ENCODE measurements at places on chromosomes 1 and 21.

GRCh38 chr1:212484701-212485570, 52.2 kb downstream of the NENF start:
- DNase-seq, result no peak

GRCh38 chr1:35600593-35600992, 27.5 kb downstream of the TFAP2E start:
- no peak for DNase-seq

- no peak for DNase-seq
These were observed 267.0 kb downstream of the DNM3 start for GRCh38 chr1:172108161-172108893.

DNA sequence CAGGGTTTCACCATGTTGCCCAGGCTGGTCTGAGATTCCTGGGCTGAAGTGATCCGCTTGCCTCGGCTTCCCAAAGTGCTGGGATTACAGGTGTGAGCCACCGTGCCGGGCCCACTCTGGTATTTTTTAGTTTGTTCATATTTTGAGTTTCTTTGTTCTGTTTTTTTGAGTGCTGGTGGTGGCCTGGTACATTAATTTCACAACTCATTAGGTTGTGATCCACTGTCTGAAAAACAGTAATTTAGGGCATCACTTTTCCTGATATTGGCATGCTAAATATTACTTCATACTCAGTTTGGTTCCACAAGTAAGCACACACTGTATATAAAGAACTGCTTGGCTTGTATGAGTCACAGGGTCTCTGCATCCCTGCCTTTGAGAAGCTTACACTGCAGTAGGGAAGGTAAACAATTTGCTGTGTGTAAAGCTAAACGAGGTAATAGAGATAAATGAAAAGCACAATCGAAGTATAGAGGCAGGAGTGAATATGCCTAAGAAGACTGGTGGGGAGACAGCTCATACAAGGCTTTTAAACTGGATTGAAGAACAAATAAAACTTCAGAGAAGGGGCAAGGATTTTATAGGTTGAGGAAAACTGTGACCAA, 7.7 kb downstream of the SNX27 start:
- no peak for DNase-seq

GRCh38 chr1:243587823-243588560, 262.1 kb downstream of the AKT3 start:
- DNase-seq, result no peak

DNA sequence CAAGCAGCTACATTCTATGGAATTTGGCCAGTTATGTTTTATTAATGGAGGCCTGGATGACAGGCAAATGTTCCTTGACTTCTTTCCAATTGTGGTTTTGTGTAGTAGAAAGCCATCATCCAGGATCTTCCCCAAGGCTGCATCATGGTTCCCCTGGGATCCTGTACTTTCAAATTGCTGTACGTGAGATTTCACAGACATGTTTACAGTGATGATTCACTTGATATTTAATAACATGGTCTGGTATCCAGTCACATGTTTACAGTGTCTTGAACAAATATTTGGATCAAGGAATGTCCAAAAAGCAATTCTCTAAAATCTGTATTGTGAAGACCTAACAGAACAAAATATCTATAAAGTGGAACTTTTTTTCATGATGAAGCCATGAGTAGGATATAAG, 68.3 kb upstream of the ST6GALNAC3 start:
- DNase-seq, result no peak

- peak; percentile 41 for DNase-seq
These were observed 132.9 kb downstream of the SYF2 start for GRCh38 chr1:25099343-25099951.

DNA sequence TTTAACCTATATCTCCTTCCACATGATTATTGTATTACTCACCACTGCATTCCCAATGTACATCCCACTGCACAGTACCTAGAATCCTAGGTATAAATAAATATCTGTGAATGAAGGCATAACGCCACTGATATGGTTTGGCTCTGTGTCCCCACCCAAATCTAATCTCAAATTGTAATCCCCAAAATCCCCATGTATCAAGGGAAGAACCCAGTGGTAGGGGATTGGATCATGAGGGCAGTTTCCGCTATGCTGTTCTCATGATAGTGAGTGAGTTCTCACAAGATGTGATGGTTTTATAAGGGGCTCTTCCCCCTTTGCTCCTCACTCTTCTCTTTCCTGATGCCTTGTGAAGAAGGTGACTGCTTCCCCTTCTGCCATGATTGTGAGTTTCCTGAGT, 599.0 kb upstream of the ADGRL2 start:
- DNase-seq, result no peak

DNA sequence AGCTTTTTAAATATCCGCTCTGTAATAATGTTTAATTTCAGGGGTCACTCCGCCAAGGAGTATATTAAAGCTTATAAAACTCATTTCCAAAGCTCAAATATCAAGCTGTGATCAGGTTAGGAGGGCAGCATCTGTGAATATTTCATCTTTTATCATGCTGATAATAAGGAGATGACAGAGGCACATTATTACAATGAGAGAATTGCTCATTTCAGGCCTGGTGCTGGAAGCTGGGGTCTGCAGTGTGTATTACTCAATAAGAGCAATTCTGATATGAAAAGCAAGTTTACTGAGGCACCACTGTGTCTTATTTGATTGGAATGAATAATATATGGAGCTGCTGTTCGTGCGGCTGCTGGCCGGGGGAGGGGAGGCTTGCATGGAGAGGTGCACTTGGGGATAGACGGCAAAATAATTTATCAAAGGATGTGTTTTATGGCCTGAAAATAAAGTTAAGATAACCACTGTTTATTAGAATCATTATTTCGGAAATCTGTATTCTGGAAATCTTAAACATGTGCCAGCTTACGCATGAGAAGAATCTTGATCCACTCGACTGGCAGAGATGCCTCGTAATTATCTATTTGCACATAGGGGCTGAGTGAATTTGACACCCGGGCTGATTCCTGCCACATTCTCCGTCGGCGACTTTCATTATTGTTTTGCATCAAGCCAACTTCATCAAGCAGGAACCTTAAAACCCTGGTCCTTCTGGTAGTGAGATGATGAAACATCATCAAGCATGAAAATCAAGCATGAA, 173.2 kb downstream of the RRAGC start:
- DNase-seq, result no peak

DNA sequence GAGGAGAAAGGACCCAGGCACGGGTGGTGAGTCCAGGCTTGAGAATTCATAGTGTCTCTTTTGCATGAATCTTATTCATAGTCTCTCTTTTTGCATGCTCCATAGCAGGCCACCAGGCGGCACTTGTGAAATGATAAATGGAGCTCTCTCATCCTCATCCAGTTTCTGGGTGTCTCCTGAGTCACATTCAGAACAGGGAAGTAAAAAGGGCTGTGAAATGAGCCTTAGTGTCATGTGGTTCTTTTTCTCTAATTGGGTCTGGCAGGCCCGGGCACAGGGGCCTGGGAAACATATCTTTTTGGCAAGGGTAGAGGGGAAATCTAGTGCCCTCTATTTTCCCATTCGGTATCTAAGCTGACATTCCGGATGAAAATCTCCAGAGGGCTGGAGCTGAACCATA, 19.1 kb upstream of the NCF2 start:
- no peak for DNase-seq

- DNase-seq, result no peak
These were observed 1.3 kb upstream of the AKT3 start for GRCh38 chr1:243851257-243851756.

- DNase-seq, result no peak
These were observed 2.9 kb downstream of the FLVCR1 start for GRCh38 chr1:212860713-212861581.

- DNase-seq, result peak; percentile 27
These were observed 47.6 kb upstream of the DMRTB1 start for GRCh38 chr1:53411541-53412152.

- no peak for DNase-seq
These were observed 75.5 kb downstream of the ADAMTS1 start for GRCh38 chr21:26769613-26770188.

DNA sequence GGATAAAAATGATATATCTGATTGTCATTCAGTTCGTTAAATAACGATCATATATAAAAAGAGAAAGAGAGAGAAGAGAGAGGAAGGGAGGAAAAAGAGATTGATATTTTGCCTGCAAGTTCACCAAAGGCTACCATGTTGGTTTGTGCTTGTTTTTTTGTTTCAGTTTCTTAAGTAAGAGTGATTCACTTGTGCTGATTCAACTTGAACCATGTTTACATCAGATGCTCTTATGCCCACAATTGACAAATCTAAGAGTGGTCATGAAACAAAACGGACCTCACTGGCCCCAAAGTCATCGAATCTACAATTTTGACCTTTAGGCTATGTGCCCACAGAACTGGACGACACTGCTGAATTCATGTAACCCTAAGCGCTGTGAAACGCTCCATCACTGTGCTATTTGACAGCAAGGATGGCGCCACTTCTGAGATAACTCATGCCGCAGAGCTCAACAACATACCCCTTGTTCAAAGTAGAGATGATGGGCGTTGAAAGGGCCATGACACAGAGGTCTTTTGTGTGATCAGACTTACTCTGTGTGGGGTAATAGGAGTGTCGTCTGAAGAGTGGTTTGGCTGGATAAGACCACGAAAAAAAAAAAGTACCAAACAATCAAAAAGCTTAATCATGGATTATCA, 481.4 kb downstream of the SETD4 start:
- DNase-seq, result peak; percentile 5

- DNase-seq, result no peak
These were observed 76.8 kb downstream of the KCNJ15 start for GRCh38 chr21:38333301-38334272.

GRCh38 chr1:179825206-179825605, 52.4 kb downstream of the TOR1AIP2 start:
- DNase-seq, result no peak

- no peak for DNase-seq
These were observed 56.7 kb downstream of the LRIG2 start for GRCh38 chr1:113129529-113130185.

DNA sequence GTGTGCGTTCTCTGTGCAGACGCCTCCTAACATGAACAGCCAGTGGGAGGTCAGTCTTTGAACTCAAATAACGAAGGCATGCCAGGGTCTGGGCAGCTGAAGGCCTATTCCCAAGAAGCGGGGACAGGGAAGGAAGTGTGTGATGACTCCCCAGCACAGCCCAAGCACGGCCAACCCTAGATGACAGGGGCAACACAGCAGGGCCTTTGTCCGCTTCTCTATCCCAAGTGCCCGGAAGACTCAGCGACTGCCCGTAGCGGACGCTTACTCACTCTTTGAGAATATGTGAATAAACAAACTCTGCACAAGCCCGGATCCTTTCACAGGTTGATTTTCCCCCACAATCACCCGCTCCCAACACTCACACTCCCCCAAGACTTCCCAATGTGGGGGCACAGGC, 11.2 kb downstream of the C1orf198 start:
- no peak for DNase-seq

- no peak for DNase-seq
These were observed 98.7 kb downstream of the OBSCN start for GRCh38 chr1:228306275-228307217.

DNA sequence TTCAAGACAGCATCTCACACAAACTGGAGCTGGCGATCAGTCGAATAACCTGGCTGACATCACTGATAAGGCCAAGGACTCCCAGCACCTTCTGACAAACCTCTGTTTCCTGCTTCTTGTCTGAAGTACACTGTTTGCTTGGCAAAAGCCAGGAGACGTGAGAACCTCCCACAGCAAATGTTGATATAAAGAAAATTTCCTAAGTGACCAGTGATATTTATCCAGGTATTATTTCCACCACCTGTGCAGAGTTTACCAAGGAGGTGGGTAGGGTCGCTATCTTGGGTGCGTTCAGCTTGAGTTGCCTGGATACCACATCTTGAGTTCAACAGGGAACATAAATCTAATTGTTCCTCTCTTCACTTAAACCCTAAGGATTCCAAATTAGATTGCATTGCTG, 72.9 kb downstream of the SETD4 start:
- no peak for DNase-seq

GRCh38 chr1:52294580-52294979, 71.4 kb downstream of the CC2D1B start:
- no peak for DNase-seq

GRCh38 chr1:91700771-91701471, 185.0 kb downstream of the TGFBR3 start:
- no peak for DNase-seq
